ENCODE measurements at places on chromosomes 5 and 9.
A peak's percentile ranks its signal among the peaks of the same experiment; 100 is the strongest.

- DNase-seq = peak; percentile 73
Measured at GRCh38 chr5:73948720-73949119, 322.7 kb downstream of the ARHGEF28 start.

DNA sequence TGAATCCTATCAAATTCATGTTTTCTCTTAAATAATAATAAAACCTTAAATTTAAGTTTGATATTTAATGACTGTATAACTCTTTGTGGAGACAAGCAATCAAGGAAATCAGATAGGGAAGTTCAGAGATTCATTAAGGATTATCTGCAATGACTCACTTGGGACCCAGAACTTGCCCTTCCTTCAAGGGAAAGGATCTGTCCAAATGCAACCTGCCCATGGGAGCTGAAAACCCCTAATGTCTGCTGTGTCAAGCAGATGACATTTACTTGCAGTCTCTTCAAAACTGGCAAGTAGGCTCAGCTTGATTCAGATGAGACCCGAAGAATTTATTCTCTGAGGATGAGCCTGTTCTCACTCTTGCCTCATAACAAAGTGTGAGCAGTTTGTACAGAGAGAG, 1577.6 kb downstream of the EFNA5 start:
- no peak for DNase-seq

DNA sequence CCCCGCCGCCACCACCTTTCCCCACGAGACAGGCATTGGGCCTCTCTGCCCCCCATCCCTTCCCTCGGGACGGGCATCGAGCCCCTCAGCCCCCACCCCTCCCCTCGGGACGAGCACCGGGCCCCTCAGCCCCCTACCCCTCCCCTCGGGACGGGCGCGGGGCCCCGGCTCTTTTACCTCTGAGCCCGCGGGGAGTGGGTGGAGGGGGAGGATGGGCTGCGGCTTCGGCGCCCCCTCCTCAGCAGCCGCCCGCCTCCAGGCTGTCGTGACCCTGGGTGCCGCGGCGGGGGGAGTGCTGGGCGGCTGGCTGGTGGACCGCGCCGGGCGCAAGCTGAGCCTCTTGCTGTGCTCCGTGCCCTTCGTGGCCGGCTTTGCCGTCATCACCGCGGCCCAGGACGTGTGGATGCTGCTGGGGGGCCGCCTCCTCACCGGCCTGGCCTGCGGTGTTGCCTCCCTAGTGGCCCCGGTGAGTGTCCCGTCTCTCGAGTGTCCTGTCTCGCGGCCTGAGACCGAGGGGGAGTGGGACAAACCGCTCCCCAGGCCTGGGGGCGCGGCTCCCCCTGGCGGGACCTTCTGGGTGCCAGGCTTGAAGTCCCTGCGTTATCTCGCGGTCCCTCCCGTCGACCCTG, 791 bp downstream of the SLC2A8 start:
- DNase-seq = no peak

DNA sequence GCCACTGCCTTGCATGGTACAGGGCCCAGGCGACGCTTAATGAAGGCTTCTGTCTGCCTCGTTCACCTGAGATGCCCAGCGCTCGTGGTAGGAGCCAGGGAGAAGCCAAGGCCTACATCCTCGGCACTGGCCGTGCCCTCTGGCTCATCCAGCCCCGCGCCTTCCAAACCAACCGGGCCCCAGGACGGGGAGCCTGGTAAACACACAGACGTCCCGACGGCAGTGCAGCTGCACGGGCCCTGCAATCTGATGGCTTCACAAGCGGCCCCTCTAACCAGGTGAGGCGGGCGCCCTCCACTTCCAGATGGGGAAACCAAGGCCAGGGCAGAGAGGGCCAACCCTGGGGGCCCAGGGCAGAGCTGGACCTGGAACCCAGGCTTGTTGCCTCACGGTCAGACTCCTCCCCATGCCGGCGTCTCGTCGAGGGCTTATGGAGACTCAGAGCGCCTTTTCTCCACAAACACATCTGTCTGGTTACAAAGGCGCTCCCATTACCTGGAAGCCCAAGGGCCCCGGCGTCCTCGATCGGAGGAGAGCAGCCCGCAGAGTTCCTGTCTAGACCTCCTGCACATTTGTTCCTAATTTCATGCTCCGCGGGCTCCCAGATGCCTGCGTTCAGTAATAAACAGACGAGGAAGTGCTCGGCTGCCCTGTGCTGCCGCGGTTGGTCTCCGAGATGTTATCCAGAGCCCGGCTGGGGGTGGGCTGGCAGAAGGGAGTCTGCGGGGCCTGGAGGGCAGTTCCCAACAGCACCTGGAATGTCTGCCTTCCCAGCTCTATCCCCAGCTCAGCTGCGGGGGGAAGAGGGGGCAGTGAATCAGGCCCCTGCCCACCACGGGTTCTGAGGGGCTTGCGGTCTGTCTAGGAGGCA, 23.5 kb downstream of the FAM163B start:
- no peak for DNase-seq

- no peak for DNase-seq
Measured at GRCh38 chr9:1267581-1267980, 217.4 kb downstream of the DMRT2 start.

- no peak for DNase-seq
Measured at GRCh38 chr5:106489004-106489403, 1181.7 kb downstream of the EFNA5 start.

DNA sequence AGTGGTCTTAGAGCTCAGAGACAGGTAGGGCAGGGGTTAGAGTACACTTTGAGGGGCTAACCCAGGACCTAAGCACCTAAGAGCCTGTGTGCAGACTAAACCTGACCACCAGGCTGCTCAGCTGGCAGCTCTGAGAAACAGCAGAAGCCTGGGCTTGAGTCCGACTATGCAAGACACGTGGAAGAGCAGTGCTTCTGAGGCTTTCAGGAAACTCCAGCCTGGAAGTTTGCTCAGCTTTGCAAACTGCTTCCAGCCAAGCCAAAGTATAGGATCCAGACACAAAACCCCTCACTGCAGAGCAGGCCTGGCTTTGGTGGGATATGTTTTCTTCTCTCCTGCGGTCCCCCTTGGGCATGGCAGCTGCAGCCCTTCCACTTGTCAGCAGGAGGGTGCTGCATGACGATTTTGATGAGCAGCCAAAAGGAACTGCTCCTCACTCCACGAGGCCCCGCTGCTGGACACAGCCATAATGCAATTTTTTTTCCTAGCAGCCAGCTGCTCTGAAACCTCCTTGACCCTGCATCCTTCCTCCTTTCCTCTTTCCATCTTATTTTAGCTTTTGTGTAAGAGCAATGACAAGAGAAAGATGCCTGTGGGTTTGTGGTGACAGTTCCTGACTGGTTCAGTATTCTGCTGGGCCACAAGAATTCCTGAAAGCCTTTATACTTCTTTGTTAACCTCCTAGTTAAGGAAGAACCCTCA, 123.1 kb downstream of the LIFR start:
- peak; percentile 84 for DNase-seq

GRCh38 chr9:37029776-37030610, 4.1 kb downstream of the PAX5 start:
- DNase-seq = no peak

DNA sequence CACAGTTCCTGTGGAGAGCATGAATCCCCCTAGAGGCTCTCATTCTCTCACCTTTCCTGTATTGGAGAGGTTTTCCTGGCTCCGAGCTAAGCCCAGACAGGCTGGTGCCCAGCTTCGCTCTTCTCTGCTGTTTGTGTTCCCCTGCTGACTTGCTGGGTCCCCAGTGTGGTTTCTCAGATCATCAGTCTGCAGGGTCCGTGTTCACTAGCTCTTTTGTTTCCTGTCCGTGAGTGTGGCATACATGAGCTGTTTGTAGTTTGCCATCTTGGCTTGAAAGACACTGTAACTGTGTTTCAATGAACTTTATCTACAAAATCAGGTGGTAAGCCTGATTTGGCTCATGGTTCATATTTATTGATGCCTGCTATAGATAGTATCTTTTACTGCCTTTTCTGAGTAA, 23.8 kb downstream of the LOX start:
- no peak for DNase-seq

- DNase-seq = no peak
Measured at GRCh38 chr9:115300874-115301273, 182.9 kb upstream of the TNC start.

- DNase-seq = no peak
Measured at GRCh38 chr5:63025679-63026078, 447.1 kb downstream of the LRRC70 start.

GRCh38 chr9:114016629-114017423, 61.3 kb downstream of the AMBP start:
- DNase-seq = no peak

DNA sequence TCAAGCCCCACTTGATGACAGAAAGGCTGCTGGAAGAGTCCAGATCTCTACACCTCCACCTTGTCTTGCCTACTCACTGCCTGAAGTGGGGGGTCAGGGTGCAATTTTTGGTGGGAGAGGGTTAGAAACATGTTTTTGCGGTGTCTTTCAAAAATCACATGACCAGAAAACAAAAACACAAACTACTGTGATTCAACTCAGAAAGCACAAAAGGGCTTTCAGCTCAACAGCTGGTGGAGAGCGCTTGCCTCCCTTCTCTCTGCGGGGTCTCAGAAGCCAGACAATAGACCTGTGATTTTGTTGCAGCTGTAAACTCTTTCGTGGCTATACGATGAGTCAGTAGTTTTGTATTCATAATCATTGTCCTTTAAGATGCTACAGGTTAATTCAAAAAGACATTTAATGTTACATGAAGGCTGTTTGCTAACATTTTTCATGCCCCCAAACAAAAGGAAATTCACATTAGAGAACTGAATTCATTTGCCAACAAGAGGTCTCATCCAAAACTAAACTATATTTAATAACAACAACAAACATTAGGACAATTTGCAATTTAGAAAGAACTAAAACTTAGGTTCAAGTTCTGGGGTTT, 172.6 kb upstream of the RAI14 start:
- DNase-seq = no peak

DNA sequence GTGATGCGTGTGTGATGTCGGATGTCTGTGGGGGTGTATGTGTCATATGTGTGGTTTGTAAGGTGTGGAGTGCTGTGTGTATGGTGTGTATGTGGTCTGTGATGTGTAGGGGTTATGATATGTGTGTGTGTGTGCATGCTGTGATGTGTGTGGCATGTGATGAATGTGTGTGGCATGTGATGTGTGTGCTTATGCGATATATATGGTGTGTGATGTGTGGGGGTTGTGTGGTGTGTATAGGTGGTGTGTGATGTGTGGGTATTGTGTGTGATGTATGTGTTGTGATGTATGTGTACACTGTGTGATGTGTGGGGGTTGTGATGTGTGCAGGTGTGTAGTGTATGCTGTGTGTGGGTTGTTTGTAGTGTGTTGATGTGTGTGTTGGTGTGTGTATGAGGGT, 9.2 kb upstream of the CRB2 start:
- DNase-seq = no peak

- no peak for DNase-seq
Measured at GRCh38 chr9:129405827-129406213, 215.1 kb downstream of the C9orf50 start.

- DNase-seq = no peak
Measured at GRCh38 chr5:54676481-54677340, 159.2 kb downstream of the SNX18 start.

DNA sequence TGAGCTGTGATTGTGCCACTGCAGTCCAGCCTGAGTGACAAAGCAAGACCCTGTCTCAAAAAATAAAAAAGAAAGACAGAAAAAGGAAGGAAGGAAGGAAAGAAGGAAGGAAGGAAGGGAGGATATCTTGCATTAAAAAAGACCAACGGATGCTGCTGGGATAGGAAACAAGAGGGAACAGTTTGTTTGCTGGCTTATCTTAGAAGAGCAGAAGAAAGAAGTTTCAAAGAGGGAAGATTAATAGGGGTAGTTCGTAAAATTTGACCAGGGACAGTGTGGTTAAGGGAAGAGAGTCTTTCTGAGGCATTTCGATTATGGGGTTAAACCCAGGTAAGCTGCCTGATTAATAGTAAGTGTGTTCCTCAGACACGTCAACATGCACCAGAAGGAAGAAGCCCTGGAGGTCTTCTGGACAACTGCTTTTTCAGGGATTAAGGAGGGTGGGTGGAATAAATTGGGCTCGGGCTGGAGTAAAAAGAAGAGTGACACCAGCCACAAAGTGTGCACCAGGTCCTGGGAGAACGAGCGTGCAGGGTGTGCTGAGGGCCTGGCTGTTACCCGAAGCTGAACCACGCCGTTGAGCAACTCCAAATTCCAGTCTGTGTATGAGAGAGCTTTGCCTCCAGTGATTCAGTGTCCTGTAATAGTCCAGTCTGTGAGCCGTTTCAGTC, 24.8 kb downstream of the FYB1 start:
- DNase-seq = peak; percentile 67

GRCh38 chr5:72402959-72403628, 82.9 kb downstream of the PTCD2 start:
- DNase-seq = no peak

DNA sequence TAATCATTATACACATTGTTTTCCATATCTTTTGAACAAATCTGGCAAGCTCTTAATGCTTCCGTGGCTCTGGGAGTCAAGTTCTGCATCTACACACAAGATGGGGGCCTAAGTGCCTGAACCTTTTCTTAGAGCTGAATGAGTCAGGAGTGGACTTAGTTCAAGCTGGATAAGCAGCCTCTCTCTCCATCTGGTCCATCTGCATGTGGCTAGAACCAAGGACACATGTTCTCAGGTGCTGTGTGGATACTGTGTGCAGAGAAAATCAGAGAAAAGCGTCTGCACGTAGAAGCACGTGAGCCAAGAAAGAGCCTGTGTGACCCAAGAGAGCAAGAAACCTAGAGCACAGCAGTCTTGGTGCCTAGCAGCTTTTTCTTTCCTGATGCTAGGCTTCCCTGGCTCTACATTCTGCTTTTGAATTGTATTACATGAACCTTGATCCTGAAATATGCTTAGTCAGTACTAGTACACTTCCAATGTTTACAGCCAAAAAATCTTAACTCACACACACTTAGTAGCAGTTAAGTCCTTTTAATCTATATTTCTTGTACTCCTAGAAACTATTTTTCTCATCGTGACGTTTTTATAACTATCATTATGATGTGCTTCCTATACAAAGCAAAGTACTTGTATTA, 1798.9 kb downstream of the MAT2B start:
- DNase-seq = no peak

- no peak for DNase-seq
Measured at GRCh38 chr5:133939668-133940067, 28.8 kb downstream of the C5orf15 start.

DNA sequence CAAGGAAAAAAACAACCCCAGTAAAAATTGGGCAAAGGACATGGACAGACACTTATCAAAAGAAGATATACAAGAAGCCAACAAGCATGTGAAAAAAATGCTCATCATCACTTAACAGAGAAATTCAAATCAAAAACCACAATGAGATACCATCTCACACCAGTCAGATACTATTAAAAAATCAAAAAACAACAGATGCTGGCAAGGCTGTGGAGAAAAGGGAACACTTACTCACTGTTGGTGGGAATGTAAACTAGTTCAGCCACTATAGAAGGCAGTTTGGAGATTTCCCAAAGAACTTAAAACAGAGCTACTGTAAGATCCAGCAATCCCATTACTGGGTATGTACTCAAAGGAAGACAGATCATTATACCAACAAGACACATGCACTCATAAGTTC, 157.4 kb downstream of the EDIL3 start:
- no peak for DNase-seq

DNA sequence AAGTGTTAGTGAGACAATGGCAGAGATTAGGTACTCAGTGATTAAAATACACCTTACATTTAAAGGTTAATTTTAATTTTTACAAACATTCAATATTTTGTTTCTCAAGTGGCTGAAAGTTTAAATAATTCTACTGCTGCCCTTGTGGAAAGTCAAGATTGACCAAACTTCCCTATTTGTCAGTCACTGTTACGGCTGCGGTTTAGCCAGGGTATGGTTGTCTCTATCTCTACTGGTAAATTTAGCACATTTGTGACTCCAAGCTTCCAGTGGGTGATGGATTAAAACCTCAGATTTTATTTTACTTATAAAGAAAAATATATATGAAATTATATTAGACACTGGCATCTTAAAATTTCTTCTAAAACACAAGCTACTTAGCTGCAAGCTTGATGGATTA, 368.4 kb downstream of the CDH18 start:
- DNase-seq = no peak

All from skeletal muscle cell (primary cell).